ENCODE measurements at places on chromosomes 16 and 17.
A peak's percentile ranks its signal among the peaks of the same experiment; 100 is the strongest.

DNA sequence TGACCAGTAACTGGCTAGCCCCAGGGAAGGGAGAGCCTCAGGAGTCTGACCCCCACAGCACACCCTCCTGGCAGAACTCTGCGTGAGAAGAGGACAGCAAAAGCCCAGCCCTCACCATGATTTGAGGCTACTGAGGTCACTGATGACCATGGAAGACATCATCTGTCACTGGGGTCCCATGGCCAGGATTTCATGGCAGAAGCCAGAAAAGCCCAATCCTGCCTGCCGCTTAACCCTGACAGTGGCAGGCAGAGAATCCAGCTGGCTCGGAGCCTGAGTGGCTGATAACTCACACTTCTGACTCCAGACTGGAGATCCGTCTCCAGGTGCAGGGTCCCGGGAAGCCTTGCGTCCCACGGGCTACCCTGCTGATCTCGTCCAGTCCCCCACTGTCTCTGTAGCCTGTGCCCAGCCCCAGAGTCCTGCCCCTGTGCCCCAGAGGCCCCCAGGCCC is 17.5 kb downstream of the GRIN2C start:
- DNase-seq = no peak

DNA sequence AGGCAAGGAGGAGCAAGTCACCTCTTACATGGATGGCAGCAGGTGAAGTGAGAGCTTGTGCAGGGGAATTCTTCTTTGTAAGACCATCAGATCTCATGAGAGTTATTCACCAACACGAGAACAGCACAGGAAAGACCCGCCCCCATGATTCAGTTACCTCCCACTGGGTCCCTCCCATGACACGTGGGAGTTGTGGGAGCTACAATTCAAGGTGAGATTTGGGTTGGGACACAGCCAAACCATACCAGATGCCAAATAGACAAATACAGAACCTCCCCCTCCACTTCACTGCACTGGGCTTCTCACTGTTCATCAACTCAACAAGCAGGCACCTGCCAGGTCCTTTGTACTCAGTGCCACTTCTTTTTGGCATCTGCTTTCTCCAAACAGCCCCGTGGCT is 100.2 kb downstream of the WSCD1 start:
- no peak for DNase-seq

DNA sequence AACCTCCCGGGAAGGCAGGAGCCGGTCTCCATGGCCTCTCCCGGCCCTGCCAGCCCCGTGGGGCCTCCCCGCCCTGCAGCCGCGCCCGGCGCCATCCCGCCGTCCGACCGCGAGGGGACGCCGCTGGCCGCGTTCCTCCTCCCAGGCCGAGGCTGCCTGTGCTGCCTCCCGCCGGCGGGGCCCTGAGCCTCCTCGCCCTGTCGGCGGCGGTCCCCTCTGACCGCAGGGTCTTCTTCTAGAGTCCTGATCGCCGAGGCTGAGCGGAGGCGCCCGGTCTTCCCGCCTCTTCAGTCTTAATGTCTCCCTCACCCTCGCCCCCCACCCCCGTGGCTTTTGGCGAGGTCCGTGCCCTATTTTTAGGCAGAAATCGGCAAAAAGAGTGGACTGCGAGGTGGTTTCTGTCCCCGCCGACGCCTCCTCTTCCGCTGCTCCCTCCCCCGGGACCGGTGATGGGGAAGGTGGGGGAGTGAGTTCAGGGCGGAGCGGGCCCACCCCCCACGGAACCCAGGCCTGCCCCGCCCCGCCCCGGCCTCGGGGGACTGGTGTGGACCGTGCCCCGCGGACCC is 794 bp upstream of the CPNE7 start:
- no peak for DNase-seq

GRCh38 chr16:13427943-13428342 is 492.0 kb upstream of the ERCC4 start:
- DNase-seq = no peak

DNA sequence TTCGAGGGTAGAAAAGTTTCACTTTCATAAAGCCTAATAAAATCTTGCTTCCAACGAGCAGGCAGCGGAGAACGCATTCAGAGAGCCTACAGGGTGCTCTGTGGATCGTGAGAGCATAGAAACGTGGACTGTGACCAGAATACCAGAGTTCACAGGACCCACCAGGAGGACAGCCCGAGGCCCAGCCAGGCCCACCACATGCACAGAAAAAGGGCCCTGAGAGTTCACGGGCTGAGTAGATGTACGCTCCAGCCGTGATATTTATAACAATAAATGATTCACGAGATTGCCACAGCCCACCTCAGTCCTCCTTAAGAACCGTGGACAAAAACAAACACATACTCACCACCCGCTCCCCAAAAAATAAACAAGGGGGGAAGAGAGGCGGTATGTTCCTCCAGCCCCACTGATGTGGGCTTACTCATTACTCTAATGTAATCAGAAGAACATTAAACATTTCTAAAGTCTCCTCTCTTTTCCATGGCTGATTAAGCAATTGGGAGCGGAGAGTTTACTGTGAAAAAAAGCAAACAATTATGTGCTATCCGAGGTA is 207.2 kb downstream of the C16orf78 start:
- no peak for DNase-seq

GRCh38 chr17:4444782-4445473 is 11.2 kb downstream of the SPNS3 start:
- no peak for DNase-seq

GRCh38 chr17:41190328-41190727 is 641 bp downstream of the KRTAP9-1 start:
- DNase-seq = no peak

- DNase-seq = no peak
These were observed 223.0 kb downstream of the SNX29 start for GRCh38 chr16:12199524-12199923.

DNA sequence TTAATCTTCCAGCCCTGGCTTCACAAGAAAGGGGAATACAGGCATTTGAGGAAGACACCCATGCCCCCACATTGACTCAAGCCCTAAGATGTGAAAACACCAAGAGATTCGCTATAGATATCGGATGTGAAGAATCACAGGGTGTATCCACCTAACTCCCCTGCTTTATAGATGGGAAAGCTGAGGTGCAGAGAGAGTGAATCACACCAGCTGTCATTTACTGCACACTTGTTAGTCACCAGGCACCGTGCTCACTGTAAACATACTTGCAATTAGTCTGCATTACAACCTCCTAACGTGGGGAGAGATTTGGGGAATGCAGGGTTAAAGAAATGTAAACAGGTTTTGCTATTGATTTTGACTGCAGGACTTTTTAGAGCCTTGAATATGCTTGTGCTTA is 325.5 kb downstream of the C16orf95 start:
- no peak for DNase-seq

- no peak for DNase-seq
These were observed 11.7 kb downstream of the NACA2 start for GRCh38 chr17:61579347-61579746.

GRCh38 chr17:15039366-15039765 is 225.8 kb downstream of the PMP22 start:
- DNase-seq = no peak

- no peak for DNase-seq
These were observed 307.5 kb upstream of the DYNLRB2 start for GRCh38 chr16:80233097-80233835.

- DNase-seq = no peak
These were observed at the start of gene CTF1 for GRCh38 chr16:30896261-30896888. CTF1 (plus strand) TSS chr16:30896614; CDS start chr16:30896644, 30 bp downstream.

- no peak for DNase-seq
These were observed 169.4 kb downstream of the ABCA8 start for GRCh38 chr17:68785565-68786486.

DNA sequence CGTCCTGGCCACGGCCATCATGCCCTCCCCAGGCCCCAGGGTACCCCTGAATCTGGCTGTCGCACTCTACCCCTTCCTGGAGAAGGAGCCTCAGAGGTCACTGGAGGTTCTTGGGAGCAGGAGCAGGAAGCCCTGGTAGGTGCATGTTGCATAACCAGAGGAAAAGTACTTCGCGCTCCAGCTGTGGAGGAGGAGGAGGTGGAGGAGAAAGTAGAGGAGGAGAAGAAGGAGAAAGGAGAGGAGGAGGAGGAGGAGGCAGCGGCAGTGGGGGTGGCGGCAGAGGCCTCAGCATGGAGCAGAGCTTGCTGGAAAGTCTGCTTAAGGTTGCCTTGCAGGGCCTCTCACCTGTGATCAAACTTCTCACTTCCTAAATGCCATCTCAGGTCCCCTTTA is 61.8 kb downstream of the BAIAP2 start:
- no peak for DNase-seq

DNA sequence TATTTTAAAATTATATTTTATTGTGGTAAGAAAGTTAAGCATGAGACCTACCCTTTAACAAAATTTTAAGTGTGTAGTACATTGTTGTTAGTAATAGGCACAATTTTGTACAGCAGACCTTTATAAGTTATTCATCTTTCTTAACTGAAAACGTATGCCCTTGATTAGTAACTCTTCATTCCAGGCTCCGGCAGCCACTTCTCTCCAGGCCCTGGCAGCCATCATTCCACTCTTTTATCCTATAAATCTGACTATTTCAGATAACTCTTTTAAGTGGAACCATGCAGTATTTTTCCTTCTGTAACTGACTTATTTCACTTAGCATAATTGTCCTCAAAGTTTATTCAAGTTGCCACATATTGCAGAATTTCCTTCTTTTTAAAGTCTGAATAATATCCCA is 348.2 kb downstream of the CDH11 start:
- no peak for DNase-seq

- DNase-seq = no peak
These were observed 2.2 kb downstream of the PIP4K2B start for GRCh38 chr17:38797158-38797490.

DNA sequence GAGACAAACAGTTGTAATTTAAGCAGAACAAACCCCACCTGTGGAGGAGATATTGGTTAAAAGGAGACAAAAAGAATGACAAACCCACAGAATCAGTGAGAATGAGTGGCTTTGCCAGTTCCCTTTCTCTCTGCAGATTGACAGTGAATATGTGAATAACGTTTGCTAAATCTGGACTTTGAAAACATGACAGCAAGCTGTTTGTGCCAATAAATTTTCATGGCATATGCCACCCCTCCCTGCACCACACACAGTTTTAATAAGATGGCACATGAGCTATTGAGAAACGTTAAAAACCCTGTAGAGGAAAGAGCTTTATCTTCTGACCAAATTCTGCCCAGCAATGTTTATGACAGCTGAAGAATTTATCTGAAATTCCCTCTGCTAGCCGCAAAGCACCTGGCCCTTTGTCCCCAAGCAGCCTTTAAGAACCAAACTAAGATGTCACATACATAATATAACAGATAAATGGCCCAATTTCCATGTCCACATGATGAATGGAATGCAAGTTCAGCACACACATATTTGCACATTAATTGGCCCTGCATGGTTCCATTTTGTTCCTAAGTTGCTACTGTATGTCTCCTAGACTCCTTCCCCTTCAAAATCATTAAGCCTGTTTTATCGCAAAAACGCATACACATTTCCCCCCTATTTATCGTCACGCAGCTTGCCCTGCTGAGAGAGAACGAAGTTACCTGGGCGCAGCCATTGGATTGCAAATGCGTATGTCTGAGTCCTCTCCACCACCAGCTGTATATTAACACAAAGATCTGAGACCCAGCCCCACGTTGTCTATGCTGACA is 773.5 kb upstream of the EEF2KMT start:
- DNase-seq = no peak

DNA sequence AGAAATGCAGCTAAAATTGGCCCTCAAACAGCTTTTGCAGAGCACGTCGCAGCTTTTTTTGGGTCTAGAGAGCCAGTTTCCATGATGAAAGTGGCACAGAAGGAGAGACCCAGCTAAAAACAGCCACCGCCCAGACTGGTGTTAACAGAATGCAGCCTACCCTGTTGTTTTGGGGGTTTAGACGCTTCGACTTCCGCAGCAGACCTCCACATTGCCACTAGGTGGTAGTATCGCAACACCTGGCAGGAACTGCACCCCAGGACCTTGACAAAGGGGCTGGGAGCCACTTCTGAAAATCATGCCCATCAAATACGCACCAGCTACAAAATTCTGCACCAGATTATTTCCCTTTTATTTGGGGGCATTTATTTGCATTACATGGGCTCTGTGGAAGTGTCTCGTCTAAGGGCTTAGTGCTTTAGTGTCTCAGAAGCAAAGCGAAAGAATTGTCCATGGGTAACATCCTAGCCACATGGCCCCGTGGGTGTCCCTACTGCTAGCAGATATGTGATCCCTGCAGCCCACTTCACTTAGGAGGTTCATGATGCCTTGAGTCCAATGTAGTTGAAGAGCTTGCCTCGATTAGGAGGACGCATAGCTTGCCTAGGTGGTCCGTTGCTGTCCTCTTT is 167.1 kb downstream of the HAPSTR1 start:
- DNase-seq = peak; percentile 10

DNA sequence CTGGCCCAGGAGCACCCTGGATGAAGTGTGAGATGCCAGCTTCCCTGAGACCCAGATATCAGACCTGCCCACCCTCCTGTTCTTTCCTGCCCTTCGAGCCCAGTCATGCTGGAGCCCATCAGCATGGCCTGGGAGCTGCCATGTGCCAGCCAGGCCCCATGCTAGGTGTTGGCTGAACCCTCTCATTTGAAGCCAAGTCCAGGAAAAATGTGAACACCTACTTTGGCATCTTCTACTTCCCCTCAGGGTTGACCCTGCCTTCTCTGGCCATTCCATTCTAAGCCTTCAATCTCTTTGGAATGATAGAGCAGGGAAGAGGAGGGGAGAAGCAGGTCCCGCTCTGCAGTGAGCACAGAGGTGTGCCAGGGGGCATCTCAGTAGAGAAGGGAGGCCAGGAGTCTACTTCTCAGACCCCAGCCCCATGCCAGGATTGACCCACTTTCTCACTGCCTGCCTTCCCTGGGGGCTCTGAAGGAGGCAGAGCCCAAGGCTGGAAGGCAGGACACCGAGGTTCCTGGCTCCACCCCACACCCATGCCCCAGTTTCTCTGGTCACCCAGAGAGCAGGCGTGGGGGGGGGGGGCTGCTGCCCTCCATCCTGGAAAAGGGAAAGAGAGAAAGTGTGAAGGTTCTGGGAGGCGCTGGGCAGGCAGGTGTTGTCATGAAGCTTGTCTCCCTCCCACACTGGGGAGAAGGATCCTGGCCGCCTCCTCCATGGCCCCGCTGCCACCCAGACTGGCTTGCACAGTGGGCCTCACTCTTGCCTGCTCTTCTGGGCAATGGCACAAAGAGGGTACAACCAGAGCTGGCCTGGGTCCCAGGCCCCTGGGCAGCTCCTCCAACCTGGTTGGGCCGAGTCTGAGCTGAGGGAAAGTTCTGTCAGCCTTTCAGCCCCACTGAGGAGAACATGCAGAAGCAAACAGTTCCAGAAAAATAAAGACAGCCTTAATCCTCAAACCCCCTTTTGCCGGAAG is 9.3 kb downstream of the HDAC5 start:
- DNase-seq = no peak

DNA sequence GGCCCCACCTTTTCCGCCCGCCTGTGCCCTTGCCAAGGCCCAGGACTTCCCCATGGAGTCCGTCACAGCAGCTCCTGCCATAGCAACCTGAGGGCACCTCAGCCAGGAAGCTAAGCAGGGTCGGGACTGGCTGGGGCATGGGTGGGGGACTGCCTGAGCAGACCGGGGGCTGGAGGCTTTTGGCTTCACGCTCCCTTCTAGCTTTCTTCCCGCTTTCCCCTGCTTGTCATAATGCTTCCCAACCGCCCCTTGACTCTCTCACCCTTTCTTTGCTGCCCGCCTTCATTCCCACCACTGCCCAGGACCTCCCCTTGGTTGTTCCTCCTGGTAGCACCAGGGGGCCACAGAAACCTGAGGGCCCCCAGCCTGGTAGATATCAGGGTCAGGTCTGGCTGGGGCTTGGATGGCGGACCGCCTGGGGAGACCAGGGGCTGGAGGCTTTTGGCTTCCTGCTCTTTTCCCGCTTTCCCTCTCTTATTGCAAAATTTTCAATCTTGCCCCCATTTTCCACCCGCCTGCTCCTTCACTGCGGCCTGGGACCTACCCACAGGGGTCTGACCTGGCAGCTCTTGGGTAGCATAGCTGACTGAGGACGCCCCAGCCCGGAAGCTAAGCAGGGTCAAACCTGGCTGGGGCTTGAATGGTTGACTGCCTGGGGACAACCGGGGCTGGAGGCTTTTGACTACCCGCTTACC is 2287.7 kb downstream of the TP53TG3F start:
- no peak for DNase-seq

Data from GM12864 (cell line).